Right kidney (tissue), 9 donors: ENCODE measurements at places on chromosomes 3 and 15.

GRCh38 chr3:195877136-195877715 lies 31.1 kb downstream of the TNK2 start:
- no peak for DNase-seq

DNA sequence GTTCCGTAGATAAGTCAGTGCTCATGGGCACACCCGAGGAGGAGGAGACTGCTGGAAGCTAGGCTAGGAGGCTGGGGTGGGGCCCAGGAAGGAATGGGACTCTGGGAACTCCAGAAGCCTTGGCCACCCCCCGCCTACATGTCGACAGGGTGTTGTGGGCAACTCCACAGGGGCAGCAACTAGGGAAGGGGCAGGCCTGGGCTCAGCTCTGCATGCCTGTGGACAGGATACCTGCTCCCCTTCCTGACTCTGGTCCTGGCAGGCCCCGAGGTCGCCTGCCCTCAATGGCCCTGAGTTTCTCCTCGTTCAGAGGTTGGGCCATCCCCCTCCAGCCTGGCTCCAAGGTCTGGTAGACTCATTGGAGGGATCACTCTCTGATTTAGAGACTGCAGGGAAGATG lies 138.9 kb upstream of the LINGO1 start:
- DNase-seq, result no peak

DNA sequence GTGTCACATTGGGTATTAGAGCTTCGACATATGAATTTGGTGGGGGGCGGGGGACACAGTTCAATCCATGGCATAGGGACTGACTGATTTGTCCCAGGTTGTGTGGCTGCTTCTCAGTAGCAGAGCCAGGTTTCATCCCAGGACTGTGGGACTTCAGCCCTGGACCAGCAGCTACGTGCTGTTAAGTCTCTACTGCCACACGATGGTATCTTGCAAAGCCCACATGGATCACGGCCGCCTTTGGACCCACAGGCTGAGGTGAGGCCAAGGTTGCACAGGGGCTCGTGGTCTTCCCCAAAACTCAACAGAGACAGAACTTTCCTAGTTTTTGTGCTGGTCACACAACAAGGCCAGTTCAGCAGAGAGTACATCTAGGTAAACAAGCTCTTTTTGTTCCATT lies 97.4 kb downstream of the LRRK1 start:
- no peak for DNase-seq

- no peak for DNase-seq
These were observed 286.0 kb downstream of the ADAMTS17 start for GRCh38 chr15:100055821-100056220.

DNA sequence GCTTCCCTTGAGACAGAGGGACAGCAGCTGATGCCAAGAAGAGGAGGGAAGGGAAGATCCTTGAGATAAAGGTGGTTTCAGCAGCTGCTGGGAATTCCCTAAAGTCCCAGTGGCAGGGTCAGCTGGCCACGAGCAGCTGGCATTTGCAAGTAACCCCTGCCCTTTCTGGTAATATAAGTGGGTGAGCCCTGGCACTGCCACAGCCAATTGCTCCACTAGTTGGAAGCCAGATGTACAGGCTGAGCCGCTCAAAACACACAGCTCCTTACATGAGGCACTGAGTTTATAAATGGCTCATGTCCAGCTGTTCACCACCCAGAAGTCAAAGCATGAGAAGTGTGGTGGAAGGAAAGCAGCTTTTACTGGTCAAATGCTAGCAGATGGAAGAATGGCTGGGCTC lies 35.4 kb downstream of the PRR20G start:
- no peak for DNase-seq
